ENCODE measurements at places on chromosomes 4 and X. TPM values are rescaled to one million over a fixed set of nuclear protein-coding genes. Genes with fewer than 3 reads are reported as not detected.

GSPT2 gene
- total RNA-seq, result 6.2 TPM

GIMD1 gene
- total RNA-seq, result not detected

ERAS gene
- total RNA-seq, result 9.6 TPM

SRP72 gene
- 23.8 TPM for total RNA-seq

SSX3 gene
- total RNA-seq, result not detected

TLR10 gene
- total RNA-seq, result not detected

SMPX gene
- total RNA-seq, result not detected

PAGE4 gene
- total RNA-seq, result not detected

IL1RAPL1 gene
- not detected for total RNA-seq

Measured in G401 (cell line).